A549 treated with CORT108297 at 1 μM for 4 hours (cell line): ENCODE measurements at places on chromosomes 13 and 19. TPM values are rescaled to one million over a fixed set of nuclear protein-coding genes. Genes with fewer than 3 reads are reported as not detected.

The OR4F17 gene
- total RNA-seq, result not detected in 5 replicates

The RXFP2 gene
- total RNA-seq, result not detected in 5 replicates

The LYPD3 gene
- total RNA-seq, result 0.27 to 0.62 TPM (median 0.45 TPM) in 5 replicates

The ZIK1 gene
- total RNA-seq, result not detected in 5 replicates

The B9D2 gene
- 25.1 to 33.2 TPM (median 32.2 TPM) in 5 replicates for total RNA-seq

The CACNG6 gene
- total RNA-seq, result 8.5 to 13.8 TPM (median 13.2 TPM) in 5 replicates

The ZIM2 gene
- not detected in 5 replicates for total RNA-seq

The NLRP7 gene
- not detected in 5 replicates for total RNA-seq

The CLDND2 gene
- total RNA-seq, result 6.1 to 12.5 TPM (median 10.5 TPM) in 5 replicates

The MRPL57 gene
- 19.9 to 27.8 TPM (median 24.8 TPM) in 5 replicates for total RNA-seq

The PRR36 gene
- 0.22 to 0.48 TPM (median 0.37 TPM) in 5 replicates for total RNA-seq

The ATP5F1D gene
- total RNA-seq, result 80.9 to 184 TPM (median 172 TPM) in 5 replicates

The PHLDB3 gene
- total RNA-seq, result 10.3 to 11.8 TPM (median 11.4 TPM) in 5 replicates

The CD79A gene
- total RNA-seq, result 0.47 to 1.3 TPM (median 1.0 TPM) in 5 replicates

The RCBTB1 gene
- 7.9 to 9.4 TPM (median 9.0 TPM) in 5 replicates for total RNA-seq

The ZNF555 gene
- 1.1 to 3.1 TPM (median 2.3 TPM) in 5 replicates for total RNA-seq

The FREM2 gene
- total RNA-seq, result not detected in 5 replicates

The LILRA6 gene
- 0.06 TPM in 1 of 5 replicates, not detected in the others for total RNA-seq

The CLEC4M gene
- total RNA-seq, result not detected in 5 replicates

The TIMM29 gene
- 11.5 to 19.6 TPM (median 18.4 TPM) in 5 replicates for total RNA-seq

The MRPL4 gene
- 55.9 to 85.2 TPM (median 78.8 TPM) in 5 replicates for total RNA-seq
